ENCODE measurements at places on chromosomes 4 and X.

DNA sequence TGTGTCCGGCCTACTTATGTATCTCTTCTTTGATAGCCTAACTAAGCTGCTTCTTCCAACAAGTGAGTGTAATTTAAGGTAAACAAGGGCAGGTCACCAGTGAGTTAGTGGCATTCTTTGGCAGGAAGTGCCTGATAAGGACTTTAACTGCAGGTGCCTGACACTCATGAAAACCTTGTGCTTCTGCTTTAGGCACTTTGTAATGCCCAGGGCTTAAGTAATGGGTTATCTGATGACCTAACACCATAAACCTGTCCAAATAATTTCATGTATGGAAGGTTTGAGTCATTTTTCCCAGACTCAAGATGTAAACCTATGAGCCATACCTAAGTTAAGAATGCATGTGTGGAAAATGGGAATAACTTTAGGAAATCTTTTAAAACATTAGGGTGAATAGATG lies 43.0 kb downstream of the BCOR start:
- no peak for DNase-seq

DNA sequence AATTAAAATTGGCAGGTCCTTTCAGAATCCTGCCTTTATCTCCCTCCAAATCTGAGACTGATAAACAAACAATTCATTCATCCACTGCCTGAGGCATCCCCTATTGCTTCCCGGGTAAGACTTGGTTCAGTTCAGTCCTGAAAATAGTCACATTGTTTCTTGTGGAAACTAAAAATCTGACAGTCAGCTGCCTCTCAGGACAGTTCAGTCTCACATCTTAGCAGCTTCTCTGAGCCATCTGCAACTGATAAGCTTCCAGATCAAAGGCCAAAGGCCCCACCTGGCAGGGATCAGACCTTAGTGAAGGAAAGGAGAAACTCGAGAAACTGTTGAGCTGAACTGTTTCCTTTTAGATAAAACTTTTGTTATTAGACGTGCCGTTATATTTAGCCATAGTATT lies 264.5 kb downstream of the IL15 start:
- DNase-seq = no peak

- DNase-seq = no peak
Measured at GRCh38 chr4:38983291-38983690, 48.9 kb downstream of the TMEM156 start.

- DNase-seq = no peak
Measured at GRCh38 chrX:155968326-155968661, 29.2 kb upstream of the IL9R start.

DNA sequence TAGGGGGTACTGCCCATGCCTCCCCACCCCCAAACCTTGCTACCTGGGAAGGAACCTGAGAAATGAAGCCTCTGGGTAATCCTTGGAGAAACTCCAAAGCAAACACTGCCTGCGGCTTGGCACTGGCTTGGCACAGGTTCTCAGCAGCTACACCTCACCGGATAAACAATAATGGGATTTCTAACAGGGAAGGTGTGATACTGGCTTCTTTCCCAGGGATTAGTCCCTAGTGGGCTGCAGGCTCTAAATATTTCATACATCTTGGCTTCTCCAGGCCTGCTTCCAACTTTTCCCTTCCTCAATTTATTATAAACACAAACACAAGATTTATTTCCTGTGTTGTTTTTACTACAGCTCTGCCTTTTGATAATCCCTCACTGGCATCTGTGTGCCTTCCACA lies 12.5 kb downstream of the SEC24D start:
- DNase-seq = no peak

GRCh38 chr4:159048166-159048886 lies 54.6 kb upstream of the RAPGEF2 start:
- no peak for DNase-seq

GRCh38 chr4:48668254-48669017 lies 111.6 kb downstream of the FRYL start:
- DNase-seq = no peak

DNA sequence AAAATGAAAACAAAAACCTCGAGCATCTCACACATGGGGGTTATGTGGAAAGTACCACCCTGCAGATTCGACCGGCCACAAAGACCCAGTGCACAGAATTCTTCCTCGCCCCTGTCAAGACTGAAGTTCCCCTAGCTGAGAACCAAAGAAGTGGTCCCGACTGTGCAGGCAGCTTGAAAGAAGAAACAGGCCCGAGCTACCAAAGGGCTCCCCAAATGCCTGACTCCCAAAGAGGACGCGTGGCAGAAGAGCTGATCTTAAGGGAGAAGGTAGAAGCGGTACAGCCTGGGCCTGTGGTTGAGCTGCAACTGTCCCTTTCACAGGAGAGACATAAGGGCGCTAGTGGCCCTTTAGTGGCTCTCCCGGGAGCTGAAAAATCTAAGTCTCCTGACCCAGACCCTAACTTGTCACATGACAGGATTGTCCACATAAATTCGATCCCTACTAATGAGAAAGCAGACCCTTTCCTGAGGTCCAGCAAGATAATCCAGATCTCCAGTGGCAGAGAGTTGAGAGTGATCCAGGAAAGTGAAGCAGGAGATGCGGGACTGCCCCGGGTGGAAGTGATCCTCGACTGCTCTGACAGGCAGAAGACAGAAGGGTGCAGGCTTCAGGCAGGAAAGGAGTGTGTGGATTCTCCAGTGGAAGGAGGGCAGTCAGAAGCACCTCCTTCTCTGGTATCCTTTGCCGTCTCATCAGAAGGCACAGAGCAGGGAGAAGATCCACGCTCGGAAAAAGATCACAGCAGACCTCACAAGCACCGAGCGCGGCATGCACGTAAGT lies 108.8 kb upstream of the MYOZ2 start:
- no peak for DNase-seq

GRCh38 chr4:150078041-150078578 lies at the start of gene DCLK2:
Gene DCLK2, plus strand, starts transcription at chr4:150078445. Its CDS starts 583 bp downstream, at chr4:150079028.
- DNase-seq = no peak

DNA sequence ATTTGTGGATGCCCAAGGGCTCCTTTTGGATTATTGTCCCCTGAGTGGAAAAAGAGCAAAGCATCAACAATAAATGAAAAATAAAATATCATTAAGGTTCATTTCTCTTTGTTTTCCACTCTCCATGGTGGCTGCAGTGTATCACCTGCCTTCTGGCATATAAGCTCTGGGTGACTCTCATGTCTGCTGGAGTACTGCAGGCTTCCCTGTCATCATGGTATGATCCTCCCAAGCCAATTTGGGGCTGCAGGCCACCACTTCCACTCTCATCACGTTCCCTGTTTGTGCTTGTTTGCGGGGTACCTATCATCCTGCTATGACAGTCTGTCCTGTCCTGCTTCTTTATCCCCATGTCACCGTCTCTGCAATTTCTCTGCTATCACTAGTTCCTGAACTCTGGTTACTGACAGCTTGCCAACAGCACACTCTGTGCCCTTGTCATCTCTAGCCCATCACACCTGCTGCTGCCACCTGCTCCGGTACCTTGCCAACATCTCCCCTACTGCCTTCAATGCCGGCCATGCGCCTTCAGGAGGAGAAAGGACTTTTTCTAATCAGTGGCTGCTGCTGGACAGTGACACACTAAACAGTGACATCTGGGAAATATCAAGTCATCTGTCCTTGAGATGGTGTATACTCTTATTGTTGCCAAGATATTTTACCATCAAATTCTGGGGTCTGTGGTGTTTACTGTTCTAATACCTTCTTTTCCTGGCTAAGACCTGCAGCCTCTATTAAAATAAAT lies 23.0 kb upstream of the FGF5 start:
- no peak for DNase-seq

- DNase-seq = no peak
Measured at GRCh38 chr4:88216395-88216794, 58.0 kb upstream of the ABCG2 start.

GRCh38 chr4:147815741-147816140 lies 83.9 kb downstream of the ARHGAP10 start:
- DNase-seq = no peak

GRCh38 chrX:110153896-110154295 lies 151.0 kb downstream of the TMEM164 start:
- no peak for DNase-seq

DNA sequence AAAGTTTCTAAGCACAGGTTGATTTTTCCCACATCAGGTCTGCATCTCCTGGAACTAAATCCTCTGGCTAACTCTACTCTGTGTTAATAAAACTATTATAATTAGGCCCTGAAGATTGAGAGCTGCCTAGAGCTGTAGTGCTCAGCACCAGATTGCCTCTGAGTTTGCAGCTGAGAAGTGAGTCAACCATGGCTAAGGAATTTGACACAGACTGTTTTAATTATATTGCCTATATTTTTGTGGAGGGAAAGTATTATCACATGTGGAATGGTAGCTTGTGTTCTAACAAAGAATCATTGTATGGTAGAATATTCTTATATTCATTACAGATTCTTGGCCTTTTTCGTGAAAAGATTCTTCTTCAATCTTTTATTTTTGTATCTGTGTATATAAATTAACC lies 1907.6 kb upstream of the TENM3 start:
- DNase-seq = no peak

GRCh38 chr4:142352712-142353111 lies 493.4 kb downstream of the INPP4B start:
- DNase-seq = no peak

- DNase-seq = no peak
Measured at GRCh38 chr4:96228463-96228862, 388.6 kb downstream of the PDHA2 start.

DNA sequence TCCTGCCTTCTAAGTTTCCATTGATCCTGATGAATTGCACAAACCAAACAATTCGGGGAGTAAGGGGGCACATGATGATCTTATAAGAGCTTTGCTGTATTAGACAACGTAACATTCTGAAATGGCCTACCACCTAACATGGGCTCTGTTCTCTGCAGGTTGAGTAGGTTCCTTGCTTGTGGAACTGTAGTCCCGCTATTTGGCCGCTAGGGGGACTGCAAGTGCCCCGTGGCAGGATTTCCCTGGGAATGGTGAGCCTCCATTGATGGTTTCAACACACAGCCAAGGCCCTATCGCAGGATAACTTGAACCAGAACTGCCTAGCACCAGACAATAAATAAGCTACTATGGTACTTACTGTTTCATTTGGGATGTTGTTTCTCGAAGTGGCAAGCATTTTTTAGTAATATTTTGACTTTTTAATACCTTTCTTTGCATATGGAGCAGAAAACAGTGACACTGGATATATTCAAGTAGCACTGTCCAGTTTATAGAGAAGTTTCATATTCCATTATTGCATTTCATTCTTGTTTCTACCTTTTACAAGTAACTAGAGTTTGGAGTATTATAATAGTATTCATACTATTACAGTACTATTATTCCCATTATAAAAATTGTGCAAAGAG lies 11.9 kb downstream of the AR start:
- no peak for DNase-seq

DNA sequence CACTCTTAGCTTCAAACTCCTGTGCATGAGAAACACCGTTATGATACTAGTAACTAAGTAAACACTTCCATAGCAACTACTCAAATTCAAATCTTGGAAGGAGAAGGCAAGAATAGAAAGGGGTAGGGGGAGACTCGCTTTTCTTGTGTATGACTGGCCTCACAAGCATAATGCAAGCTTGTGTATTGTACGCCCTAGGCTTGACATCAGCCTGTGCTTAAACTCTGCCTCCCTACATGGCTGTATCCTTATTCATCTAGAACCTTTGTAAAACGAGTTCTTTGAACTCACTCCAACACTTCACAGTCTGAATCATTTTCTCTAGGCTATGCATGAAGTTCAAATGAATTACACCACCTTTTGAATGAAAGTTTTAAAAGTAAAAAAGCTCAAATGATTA lies 1071.2 kb upstream of the ADGRL3 start:
- DNase-seq = no peak

DNA sequence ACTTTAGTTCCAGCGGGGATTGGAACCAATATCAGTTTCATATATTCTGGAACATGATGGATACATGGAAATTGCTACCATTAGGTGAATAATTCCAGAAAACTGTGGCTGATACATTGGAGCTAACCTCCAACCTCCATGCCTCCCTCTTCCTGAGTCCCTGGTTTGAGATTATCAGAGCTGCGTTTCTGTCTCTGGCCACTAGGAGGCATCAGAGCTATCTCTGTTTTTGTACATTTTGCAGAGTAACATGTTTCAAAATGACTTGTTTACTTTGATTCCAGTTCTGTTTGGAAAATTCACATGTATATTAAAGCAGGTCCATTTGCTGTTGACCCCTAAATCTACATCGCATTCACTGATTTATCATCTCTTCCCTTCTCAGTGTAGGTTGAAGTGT lies 2.4 kb upstream of the RAB40AL start:
- no peak for DNase-seq

DNA sequence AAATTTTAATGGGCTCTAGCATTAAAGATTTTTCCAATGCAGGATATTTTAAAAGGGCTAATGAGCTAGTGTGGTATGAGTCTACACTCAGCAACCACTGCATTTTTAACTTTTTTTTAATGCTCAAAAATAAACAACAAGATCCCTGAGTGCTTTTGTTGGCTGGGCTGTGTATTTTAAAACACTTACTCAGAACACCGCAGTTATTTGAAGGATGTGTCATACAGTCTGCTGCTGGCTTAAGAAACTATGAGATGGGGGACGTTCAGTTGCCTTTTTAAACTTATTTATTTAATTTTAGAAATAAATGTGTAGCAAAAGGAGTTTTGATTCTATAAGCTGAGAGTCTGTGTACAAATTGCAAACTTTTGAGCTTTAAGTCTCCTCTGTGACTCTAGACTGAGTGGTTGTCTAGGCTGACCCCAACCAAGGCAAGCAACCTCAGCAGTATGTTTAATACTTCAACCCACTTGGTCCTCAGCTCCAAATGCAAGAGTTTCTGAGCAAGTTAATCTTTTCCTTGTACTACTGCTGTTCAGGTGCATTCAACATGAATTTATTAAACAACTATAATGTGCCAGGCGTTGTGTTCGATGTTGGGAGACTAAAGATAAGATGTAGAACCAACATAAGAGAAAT lies 278.6 kb upstream of the DIPK2B start:
- DNase-seq = no peak

GRCh38 chr4:3284734-3285557 lies 7.9 kb upstream of the RGS12 start:
- DNase-seq = no peak

GRCh38 chr4:184784628-184785257 lies 41.0 kb downstream of the ACSL1 start:
- DNase-seq = no peak

- no peak for DNase-seq
Measured at GRCh38 chr4:78704981-78705683, 71.0 kb upstream of the BMP2K start.

DNA sequence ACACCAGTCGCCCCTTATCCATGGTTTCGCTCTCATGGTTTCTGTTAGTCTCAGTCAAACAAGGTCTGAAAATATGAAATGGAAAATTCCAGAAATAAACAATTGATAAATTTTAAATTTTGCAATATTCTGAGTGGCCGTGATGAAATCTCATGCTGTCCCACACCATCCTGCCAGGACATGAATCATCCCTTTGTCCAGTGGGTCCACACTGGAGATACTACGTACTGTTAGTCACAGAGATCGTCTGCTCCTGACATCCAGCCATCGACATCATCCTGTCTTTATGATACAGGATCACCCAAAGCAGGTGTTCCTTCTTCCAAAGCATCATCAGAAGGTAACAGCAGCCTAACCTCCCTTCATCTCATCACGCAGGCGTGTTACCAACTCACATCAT lies 76.5 kb upstream of the MSX1 start:
- no peak for DNase-seq

- DNase-seq = no peak
Measured at GRCh38 chr4:73725985-73726384, 14.4 kb upstream of the CXCL8 start.

All from stimulated activated CD4-positive, alpha-beta T cell treated with anti-CD3 and anti-CD28 coated beads, Interleukin-15, amount 100 ng/mL, for 48 hours (primary cell).